ENCODE measurements at places on chromosomes 3 and 15.

DNA sequence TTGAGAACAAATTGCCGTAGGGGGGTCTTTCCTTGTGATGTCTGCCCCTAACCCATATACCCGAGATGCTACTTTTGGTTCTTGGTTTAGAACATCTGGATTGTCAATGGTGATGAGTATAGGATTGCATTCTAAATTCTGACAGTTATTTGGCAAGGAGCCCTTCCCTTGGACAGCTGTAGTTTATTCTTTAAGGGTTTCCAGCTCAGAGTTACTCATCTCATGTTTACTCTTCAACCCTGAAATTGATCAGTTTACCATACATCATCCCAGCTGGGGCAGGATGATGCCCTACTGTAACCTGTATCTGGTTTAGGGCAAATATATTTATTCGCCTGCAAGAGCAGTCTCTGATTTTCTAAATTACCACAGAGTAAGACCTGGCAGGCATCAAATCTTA, 85.7 kb upstream of the XCR1 start:
- DNase-seq, result no peak

- DNase-seq, result no peak
These were observed 31.3 kb downstream of the GATM start for GRCh38 chr15:45347033-45347432.

DNA sequence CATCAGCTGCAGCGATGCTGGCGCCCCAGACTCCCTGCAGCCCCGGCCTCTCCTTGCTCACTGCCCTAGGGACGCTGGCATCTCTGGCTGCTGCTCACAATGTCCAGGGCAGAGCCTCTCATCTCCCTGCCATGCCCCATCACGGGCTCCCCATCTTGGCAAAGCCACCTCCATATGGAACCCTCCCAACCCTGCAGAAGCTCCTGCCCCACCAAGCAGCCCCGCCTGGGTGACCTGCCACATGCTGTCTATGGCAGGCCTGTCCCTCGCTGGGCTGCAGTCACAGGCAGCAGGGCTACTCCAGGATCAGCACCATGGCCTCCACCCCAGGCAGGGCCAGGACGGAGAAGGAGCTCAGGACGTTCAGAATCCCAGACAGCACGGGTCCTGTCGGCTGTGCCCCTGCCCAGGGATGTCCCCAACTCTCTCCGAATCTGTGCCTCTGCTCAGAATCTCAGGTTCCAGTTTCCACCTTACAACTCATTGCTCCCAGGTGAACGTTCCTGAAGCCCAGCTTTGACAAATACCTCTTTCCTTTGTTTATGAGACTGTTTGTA, 58.4 kb downstream of the PLXNA1 start:
- DNase-seq, result no peak

GRCh38 chr3:102129760-102130608, 280.7 kb downstream of the NFKBIZ start:
- peak; percentile 25 for DNase-seq

- DNase-seq, result no peak
These were observed 631.6 kb upstream of the KCNMB2 start for GRCh38 chr3:177904621-177905020.

- no peak for DNase-seq
These were observed 92.4 kb downstream of the NAALADL2 start for GRCh38 chr3:174951498-174952005.

DNA sequence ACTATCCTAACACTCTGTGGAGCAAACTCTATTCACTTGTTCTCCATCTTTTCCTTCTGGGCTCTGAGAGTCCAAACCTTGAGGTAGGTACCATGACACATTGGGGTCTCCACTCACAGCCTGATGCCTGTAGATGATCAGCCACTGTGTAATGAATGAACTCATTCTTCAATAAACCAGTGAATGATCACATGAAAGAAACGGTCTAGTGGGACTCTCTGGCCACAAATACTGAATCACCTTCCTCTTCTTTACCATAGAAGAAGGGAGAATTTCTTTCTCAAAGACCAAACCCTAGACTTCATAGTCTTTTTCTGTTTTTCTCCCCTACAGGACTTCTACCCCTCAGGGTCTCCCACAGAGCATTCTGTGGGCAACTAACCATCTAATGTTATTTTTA, 20.5 kb upstream of the ABHD2 start:
- DNase-seq, result peak; percentile 40

DNA sequence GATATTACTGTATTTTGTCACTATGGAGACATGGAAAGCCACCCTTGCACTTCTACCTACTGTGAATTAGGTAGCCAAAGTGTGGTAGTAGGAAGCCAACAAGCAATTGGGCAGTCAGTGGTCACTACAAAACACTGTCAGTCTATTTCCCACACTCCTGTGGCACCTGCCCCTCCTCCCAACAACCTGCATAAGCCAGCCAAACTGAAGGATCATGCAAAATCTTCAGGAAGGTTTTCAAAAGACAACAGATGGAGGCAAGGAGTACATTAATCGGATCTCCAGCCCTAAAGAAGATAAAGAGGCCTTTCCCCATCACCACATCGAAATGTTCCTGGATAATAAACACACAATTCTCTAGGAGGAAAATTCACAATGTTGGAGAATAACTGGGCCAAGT, 11.9 kb downstream of the POMGNT2 start:
- DNase-seq, result no peak

DNA sequence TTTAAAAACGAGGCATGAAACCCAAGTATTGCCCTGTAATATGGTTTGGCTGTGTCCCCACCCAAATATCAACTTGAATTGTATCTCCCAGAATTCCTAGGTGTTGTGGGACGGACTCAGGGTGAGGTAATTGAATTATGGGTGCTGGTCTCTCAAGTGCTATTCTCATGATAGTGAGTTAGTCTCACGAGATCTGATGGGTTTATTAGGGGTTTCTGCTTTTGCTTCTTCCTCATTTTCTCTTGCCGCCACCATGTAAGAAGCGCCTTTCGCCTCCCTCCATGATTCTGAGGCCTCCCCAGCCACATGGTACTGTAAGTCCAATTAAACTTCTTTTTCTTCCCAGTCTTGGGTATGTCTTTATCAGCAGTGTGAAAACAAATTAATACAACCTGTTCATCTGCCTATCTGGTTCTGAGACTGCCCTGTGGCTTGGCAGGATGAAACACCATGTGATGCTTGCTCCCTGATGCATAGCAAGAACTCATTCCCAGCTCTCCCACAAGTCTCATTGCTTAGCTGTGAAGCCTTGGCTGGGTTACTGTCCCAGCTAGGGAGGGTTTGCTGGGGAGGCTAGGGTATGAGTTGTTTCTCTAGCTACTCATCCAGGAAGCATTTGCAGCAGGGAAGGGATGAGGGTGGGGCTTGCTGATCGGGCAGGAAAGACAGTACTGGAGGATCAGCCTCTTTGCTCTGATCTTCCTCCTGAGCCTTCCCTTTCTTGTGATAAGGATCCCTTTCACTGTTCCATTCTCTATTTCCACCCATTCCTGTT, 3.7 kb upstream of the SQOR start:
- DNase-seq, result no peak

- peak; percentile 56 for DNase-seq
These were observed 40.1 kb downstream of the OXSR1 start for GRCh38 chr3:38205472-38205805.

DNA sequence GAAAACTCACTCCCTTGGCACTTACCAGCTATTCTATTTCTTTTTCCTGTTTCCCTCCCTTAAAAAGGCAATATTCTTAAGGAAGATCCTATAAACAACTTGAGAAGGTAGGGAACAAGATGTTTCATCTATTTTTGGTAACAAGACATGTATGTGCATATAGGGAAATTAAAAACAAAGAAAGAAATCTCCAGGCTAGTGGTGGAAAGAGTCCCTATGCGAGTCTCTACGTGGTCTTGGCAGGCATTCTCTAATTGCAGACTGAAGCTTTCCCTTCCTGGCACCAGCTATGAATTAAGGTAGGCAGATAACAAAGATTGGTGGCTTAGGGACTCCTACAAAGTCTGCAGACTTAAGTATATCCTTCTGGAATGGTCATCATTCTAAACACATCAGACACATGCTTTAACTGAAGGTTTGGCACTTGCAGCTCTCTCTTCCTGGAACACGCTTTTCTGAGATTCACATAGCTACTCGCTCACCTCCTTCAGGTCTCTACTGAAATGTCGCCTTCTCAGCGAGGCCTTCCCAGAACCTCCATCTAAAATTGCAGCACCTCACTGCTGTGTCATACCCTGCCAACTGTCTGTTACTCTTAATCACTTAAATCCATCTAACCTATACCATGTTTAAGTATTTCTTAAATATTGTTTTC, 336.0 kb downstream of the VGLL3 start:
- no peak for DNase-seq

- no peak for DNase-seq
These were observed 1.9 kb upstream of the DPH6 start for GRCh38 chr15:35547775-35548364.

DNA sequence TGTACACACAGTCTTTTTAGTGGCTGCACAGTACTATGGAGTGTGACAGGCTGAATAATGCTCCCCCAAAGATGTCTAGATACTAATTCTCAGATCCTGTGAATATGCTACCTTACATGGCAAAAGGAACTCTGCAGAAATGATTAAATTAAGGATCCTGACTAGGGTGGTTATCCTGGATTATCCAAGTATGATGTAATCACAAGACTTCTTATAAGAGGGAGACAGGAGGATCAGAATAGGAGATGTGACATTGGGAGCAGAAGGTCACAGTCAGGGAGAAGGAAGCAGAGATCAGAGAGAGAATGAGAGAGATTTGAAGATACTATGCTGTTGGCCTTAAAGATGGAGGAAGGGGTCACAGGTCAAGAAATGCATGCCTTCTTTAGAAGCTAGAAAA, 34.5 kb downstream of the GABPB1 start:
- DNase-seq, result no peak

DNA sequence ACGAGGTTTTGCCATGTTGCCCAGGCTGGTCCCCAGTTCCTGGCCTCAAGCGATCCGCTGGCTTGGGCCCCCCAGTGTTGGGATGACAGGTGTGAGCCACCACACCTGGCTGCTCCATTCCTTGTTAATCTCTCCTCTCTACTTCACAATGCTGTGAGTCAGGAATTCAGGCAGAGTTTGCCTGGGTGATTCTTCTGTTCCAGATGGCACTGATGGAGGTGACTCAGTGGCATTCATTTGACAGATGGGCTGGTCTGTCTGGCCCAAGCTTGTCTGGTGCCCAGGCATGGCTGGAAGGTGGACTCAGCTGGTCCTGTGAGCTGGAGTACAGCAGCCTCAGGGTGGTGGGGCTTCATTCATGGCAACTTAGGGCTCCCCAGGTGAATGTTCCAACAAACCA, 43.2 kb downstream of the SLC6A20 start:
- no peak for DNase-seq

GRCh38 chr3:5510300-5510699, 322.8 kb downstream of the EDEM1 start:
- DNase-seq, result no peak

DNA sequence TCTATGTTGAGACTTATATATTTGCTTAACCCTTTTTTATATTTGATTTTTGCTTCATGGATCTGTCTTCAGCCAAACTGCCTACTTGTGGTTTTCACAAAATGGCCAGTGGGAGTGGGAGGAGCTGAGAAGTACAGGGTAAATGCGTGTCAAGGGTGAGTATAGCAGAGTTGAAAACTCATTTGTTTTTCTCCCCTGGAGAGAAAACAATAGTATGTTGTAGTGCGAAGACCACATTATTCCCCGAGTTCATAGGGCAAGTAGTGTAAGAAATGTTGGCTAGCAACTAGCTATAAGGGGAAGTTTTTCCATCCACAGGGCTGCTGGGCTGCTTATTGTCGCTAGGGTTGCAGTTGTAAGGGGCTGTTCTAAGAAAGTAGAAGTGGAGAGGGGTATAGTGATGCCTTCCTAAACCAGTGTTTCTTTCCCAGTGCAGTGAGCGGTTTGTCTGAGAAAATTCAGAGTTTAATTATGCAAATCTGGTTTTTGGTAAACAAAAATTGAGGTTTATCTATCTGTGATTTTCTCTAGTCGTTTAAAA, 153.8 kb upstream of the AZI2 start:
- no peak for DNase-seq

GRCh38 chr3:9915254-9916141, 1.4 kb upstream of the IL17RC start:
- DNase-seq, result peak; percentile 33

DNA sequence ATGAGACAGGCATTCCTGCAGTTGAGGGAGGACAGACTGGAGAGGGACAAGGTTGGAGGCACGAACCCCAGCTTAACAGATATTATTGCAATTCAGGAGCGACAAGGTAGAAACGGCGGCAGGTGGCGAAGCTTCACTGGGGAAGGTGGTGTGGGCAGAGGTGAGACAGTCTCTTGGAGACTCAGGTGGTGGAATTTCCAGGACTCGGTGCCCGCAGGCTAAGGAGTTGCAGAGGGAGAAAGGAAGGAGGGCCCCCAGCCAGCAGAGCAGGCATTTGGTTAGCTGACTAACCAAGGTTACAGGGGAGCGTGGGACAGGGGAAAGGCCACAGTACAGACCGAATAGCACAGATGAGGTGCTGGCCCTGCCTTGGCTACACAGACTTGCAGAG, 3.0 kb downstream of the FAM174B start:
- DNase-seq, result no peak

- peak; percentile 77 for DNase-seq
These were observed 9.8 kb upstream of the OR5K4 start for GRCh38 chr3:98343647-98344507.

DNA sequence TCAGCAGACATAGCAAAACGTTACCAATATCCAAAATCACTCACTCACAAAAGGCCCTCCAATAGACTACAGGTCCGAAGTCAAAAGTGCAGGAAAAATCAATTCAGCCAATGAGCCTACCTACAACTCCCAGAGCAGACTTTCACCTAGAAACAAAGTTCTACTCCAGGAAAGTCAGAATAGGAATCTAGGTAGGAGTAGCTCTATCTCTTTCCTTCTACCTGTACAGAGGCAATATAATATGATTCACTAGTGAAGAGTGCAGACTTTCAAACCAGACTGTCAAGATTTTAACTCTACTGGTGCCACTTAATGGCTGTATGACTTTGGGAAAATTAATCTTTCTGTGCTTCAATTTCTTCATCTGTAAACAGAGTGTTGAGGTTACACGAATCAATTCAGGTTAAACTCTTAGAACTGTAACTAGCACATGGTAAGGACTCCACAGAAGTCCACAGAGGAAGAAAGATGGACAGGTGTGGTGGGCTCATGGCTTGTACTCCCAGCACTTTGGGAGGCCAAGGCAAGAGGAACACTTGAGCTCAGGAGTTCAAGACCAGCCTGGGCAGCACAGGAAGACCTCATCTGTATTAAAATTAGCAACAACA, 9.4 kb downstream of the DCUN1D1 start:
- DNase-seq, result no peak

GRCh38 chr3:58104712-58105111, 96.5 kb downstream of the FLNB start:
- no peak for DNase-seq

DNA sequence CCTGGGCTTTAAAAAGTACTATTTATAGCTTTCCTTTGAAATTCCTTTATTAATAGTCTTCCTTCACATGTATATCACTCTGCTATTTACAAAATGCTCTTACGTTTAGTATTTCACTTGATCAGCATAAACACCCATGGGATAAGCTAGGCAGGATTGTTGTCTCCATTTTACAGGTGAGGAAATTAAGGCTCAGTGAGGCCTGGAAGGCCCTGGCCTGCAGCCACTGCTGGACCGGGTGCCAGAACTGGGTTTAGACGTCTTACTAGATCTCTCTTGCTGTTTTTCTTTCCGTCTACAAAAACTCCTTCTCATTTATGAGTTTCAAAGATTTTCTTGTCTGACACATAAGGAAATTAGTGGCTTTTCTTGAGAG, 236.4 kb downstream of the LPP start:
- no peak for DNase-seq
